Smooth muscle cell of the pulmonary artery (primary cell): ENCODE measurements at places on chromosomes 7 and 10. TPM values are rescaled to one million over a fixed set of nuclear protein-coding genes. Genes with fewer than 3 reads are reported as not detected.

UPP1 gene
- total RNA-seq = 11.7 and 13.2 TPM in 2 replicates

ZPBP gene
- not detected in 2 replicates for total RNA-seq

MEST gene
- total RNA-seq = 262 and 361 TPM in 2 replicates

LAMB4 gene
- total RNA-seq = 0.07 and 0.30 TPM in 2 replicates

CFAP69 gene
- 10.6 and 13.4 TPM in 2 replicates for total RNA-seq

KMT2E gene
- total RNA-seq = 100.0 and 152 TPM in 2 replicates

NKX2-3 gene
- total RNA-seq = not detected in 2 replicates

MMRN2 gene
- total RNA-seq = 6.2 and 6.3 TPM in 2 replicates
